ENCODE measurements at places on chromosomes 16 and 17.
A peak's percentile ranks its signal among the peaks of the same experiment; 100 is the strongest.

DNA sequence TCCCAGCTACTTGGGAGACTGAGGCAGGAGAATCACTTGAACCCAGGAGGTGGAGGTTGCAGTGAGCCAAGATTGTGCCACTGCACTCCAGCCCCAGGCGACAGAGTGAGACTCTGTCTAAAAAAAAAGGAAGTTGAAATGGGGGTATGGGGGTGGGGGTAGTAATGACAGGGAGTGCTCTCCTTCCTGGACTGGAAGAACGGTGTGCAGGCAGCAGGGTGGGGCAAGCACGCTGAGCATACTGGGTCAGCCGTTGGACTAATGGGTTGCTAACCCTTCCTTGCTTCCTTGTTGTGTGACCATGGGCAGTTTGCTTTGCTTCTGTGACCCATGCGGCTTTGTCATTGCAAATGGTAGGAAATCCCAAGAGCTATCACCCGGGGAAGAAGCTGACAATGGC is 16.5 kb downstream of the KATNIP start:
- H3K27me3 ChIP-seq: no peaks in the 10 kb centered on the region
- H3K27ac ChIP-seq: no peak overlapping the region

DNA sequence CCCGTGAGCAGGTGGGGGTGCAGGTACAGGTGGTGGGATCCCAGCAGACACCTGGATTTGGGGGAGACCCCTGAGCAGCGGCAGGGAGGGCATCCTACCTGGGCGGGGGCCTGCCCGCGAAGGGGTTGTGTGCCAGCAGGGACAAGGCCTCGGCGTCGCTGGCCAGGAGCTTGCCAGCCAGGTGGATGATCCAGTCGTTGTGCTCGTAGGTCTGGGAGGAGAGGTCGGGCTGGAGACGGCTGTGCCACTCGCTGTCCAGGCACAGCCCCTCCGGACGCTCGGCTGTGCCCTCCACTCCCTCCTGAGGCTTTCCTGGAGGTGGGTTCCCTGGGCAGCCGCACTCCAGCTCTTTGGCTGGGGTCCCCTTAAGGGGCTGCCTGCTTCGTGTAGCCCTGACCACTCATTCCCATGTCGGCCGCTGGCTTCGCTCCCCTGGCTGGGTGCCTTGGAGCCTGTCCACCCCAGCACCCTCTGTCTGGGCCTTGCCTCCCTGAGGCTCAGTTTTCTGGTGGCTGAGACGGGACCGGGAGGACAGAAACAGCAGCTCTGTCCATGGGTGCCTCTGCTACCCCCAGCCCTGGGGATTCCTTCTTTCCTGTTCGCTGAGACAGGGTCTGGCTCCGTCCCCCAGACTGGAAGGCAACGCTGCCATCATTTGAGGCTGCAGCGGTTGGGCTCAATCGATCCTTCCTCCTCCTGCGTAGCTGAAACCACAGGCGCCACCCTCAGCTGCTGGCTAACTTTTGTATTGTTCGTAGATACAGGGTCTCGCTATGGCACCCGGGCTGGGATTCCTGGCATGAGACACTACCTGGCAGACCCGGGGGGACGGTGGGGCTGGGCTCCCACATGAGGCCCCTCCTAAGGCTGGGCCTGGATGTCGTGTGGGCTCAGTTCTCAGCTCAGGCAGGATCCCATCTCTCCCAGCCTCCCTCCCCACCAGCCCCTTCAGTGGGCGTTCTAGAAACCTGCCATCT is 68.6 kb upstream of the GNG13 start:
- no peak overlapping the region for H3K27ac ChIP-seq
- no peaks in the 10 kb centered on the region for H3K27me3 ChIP-seq
- H3K4me1 ChIP-seq: peaks cover 16% of the 10 kb centered on the region
- H3K36me3 ChIP-seq: peaks cover 20% of the 10 kb centered on the region
- H3K4me3 ChIP-seq: no peak overlapping the region

- no peak for DNase-seq
- H3K4me3 ChIP-seq: no peak overlapping the region
Measured at GRCh38 chr17:3973495-3974137, 9.4 kb upstream of the ATP2A3 start.

DNA sequence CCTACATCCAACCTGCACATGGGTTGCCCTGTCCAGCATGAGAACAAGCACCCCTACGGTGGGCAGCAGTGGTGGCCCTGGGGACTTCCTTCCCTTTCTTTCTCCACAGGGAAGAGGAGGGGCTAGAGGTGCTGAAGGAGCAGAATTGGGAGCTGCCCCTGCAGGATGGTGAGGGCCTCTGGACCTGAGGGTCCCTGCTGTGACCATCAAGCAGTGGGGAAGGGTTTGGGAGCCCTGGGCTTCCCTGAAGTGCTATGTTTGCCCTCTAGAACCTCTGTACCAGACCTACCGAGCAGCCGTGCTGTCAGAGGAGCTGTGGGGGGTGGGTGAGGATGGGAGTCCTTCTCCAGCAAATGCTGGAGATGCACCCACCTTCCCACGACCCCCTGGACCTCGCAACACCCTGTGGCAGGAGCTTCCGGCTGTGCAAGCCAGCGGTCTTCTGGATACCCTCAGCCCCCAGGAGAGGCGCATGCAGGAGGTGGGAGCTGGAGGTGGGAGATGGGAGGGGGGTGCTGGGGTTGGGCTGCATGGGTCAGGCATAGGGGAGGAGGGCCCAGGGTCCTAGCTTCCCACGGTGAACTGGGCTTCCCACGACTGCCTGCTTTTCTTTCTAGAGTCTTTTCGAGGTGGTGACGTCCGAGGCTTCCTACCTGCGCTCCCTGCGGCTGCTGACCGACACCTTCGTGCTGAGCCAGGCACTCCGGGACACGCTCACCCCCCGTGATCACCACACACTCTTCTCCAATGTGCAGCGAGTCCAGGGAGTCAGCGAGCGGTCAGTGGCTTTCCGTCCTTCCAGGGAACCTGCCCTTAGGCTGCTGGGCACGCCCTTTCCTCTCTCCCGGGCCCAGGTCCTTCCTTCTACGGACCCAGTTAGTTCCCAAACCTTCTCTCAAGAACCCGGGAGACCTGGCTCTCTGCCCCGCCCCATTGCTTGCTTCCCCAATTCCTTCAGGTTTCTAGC is 5.0 kb downstream of the ARHGEF15 start:
- H3K4me1 ChIP-seq: peaks cover 49% of the 10 kb centered on the region
- H3K27me3 ChIP-seq: peaks cover 70% of the 10 kb centered on the region
- no peaks in the 10 kb centered on the region for H3K36me3 ChIP-seq
- peak; percentile 31 for DNase-seq
- peak overlapping the region; percentile 86 for H3K4me3 ChIP-seq
- H3K27ac ChIP-seq: no peak overlapping the region

GRCh38 chr16:81618187-81618586 is 160.9 kb upstream of the PLCG2 start:
- peaks cover 23% of the 10 kb centered on the region for H3K4me1 ChIP-seq
- H3K4me3 ChIP-seq: no peak overlapping the region
- peaks cover 2% of the 10 kb centered on the region for H3K27me3 ChIP-seq
- no peak for DNase-seq
- peaks cover 27% of the 10 kb centered on the region for H3K36me3 ChIP-seq
- H3K27ac ChIP-seq: no peak overlapping the region

GRCh38 chr17:61144137-61144536 is 255.5 kb upstream of the TBX2 start:
- peaks cover 46% of the 10 kb centered on the region for H3K4me1 ChIP-seq
- H3K27me3 ChIP-seq: no peaks in the 10 kb centered on the region
- H3K36me3 ChIP-seq: no peaks in the 10 kb centered on the region
- no peak overlapping the region for H3K27ac ChIP-seq
- no peak overlapping the region for H3K4me3 ChIP-seq

- H3K4me1 ChIP-seq: peaks cover 39% of the 10 kb centered on the region
- no peak overlapping the region for H3K4me3 ChIP-seq
- DNase-seq: no peak
- H3K36me3 ChIP-seq: no peaks in the 10 kb centered on the region
- H3K27me3 ChIP-seq: no peaks in the 10 kb centered on the region
- H3K27ac ChIP-seq: no peak overlapping the region
Measured at GRCh38 chr17:62187681-62188080, 122.6 kb upstream of the MED13 start.

DNA sequence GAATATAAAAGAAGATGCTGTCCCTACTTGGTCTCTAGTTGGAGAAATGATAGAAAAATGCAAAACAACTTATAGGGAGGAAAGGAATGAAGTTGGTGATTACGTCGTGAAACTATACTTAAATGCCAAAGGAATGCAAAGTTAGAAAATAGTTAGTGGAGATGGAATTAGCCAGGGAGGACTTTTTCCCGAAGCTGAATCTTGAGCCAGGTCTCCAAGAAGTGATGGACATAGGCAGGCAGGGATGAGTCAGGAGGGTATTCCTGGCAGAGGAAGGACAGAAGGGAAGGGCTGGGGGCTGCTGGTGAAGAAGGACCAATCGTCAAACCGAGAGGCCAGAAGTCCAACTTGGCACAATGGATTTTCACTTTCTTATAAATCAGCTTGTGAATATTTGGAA is 1.8 kb downstream of the SNTB2 start:
- H3K27ac ChIP-seq: peak overlapping the region; percentile 7
- DNase-seq: no peak
- no peaks in the 10 kb centered on the region for H3K27me3 ChIP-seq
- H3K4me3 ChIP-seq: peak overlapping the region; percentile 91
- peaks cover 32% of the 10 kb centered on the region for H3K4me1 ChIP-seq
- peaks cover 12% of the 10 kb centered on the region for H3K36me3 ChIP-seq

- H3K27ac ChIP-seq: no peak overlapping the region
- DNase-seq: peak; percentile 29
- H3K27me3 ChIP-seq: peaks cover 2% of the 10 kb centered on the region
- H3K4me3 ChIP-seq: peak overlapping the region; percentile 49
- H3K36me3 ChIP-seq: no peaks in the 10 kb centered on the region
Measured at GRCh38 chr16:81136390-81137335, 40.5 kb upstream of the GCSH start.

DNA sequence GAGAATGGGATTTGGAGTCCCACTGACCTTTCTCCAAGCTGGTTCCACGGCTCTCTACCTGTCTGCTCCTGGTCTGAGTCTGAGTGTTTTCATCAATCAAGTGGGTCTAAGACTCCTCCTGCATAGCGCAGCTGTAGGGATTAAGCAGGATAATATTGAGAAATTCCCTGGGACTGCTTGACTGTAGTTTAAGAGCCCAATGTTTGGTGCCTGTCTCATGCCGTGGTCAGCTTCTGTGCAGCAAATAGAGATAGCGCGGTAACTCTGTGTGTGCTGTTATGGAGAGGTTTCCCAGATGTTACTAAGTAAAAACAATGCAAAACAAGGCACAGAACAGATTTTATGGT is 21.4 kb downstream of the RPTOR start:
- H3K27ac ChIP-seq: no peak overlapping the region
- H3K27me3 ChIP-seq: no peaks in the 10 kb centered on the region
- peaks cover 42% of the 10 kb centered on the region for H3K4me1 ChIP-seq
- no peak overlapping the region for H3K4me3 ChIP-seq

Data from nephron progenitor cell (in vitro differentiated cells).